NCI-H774 (cell line): ENCODE measurements at places on chromosomes 2 and 18.
A peak's percentile ranks its signal among the peaks of the same experiment; 100 is the strongest.

- DNase-seq, result no peak
These were observed 956.2 kb upstream of the LRATD1 start for GRCh38 chr2:13676269-13676668.

DNA sequence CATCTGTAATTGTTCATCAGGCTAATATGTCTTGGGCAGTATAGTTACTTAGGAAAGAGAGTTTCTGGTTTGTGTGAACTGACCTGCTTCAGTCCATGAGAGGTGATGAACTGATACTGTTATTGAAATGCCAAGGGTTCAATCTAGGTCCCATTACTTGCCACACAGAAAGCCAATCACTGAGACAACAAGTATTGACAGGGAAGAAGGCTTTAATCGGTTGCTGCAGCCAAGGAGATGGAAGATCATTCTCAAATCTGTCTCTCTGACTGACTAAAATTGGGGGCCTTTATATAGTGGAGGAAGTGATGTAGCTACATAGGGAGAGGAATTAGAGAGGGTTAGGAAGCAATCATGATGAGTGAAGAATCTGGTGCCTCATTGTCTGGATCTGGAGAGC, 19.9 kb upstream of the FAM98A start:
- no peak for DNase-seq

GRCh38 chr2:39512434-39512935, 75.4 kb upstream of the MAP4K3 start:
- no peak for DNase-seq

DNA sequence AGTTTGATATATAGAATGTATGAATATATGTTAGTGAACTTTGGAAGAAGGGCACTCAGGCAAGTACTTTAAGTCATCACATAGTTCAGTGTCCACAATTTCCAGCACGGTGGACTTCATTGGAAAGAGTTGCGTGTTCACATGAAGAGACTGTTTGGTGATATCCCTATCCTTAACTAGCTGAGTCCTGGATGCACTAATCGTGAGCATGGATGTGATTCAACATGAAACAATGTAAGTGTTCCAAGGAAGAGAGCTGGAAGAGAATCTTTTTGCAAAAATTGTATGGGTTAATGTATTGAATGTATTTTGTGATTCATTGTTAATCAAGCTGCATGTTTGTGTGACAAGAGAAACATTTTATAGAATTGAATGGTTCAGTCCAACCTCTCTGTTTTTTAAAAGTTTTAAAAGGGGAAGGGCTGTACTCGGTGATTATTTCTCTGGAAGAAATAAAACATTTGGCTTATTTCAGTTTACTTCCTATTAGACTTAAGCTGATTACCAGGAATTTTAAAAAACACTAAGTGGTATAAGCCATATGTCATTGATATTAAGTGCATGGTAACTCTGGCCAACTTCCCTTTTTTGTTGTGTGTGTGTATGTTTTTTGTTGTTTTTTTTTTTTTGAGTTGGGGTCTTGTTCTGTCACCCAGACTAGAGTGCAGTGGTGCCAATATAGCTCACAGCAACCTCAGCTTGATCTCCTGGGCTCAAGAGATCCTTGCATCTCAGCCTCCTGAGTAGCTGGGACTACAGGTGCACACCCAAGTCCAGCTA, 8.6 kb downstream of the XRCC5 start:
- no peak for DNase-seq

DNA sequence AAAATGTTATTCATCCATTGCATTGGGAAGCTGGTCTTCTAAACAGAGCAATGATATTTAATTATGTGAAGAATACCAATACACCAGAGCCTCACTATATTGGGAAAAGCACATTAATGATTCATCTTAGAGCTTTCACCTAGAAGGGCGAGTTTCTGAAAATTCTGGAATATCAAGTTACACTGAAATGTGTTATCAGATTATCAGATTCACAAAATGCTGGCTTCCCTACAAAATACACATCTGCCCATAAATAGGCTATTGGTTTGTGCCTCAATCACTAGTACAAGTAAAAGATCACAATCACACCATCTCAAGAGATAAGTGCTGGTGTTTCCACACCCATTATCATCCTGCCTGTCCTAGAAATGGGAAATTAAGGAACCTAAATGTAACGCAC, 200.7 kb downstream of the TMEM163 start:
- no peak for DNase-seq

GRCh38 chr2:18067588-18068384, 189.3 kb downstream of the KCNS3 start:
- DNase-seq, result no peak

- no peak for DNase-seq
These were observed 323.1 kb downstream of the NBAS start for GRCh38 chr2:15238028-15238427.

DNA sequence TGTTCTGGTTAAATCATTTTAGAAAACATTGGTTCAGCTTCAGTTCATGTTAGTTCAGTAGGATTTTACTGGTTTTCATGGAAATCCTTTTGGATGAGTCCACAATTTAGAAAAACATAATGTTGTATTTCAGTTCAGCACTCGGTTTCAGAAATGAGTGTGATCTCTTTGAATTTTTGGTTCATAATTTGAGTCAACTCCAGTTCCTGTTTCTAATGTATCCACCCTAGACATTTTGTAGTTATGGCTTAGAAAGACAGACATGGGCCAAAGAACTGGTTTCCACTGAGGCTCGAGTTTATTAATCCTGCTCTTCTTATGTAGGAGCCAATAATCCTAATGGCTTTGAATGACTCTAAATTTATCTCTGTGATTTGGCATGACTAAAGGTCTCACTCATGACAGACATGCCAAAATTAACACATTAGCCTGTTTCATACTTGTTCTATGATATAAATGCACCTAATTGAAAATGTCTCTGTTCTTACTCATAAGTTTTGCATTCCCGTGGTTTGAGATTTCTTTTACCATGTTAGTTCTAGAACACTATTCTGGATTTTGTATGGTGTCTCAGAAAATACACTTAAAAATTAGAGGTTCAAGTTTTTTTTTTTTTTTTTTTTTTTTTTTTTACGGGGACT, 82.3 kb upstream of the SPRED2 start:
- DNase-seq, result no peak

DNA sequence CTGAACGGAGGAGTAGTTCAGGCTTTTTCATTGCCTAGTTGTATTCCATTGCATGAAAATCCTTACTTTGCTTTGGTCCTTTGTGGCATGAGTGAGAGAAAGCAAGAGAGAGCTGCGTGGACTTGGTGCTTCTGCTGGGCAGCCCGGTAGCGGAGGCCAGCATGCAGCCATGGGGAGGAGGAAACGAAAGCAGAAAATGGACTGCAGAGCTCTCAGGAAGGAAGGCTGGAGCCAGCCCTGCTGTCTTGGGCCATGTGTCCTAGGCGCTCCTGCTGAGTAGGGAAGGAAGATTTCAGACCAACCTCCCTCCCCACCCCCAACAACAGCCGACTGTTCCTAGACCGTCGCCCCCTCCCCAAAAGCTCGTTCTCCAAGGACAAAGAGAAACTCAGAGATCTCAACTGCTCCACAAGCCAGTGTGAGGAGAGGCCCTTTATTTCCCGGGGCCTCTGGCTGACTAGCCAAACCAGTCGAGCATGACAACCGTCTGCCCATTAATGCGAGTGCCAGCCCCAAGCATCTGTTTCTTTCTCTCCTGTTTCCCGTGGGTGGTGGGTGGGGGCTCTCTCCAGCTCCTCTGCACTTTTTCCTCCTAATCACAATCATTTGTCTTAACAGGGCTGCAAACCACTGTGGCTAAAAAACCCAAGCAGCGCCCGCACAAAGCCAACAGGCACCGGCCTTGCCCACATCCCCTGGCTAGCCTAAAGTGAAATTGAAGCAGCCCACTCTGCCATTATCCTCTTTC, 66.8 kb upstream of the FZD7 start:
- no peak for DNase-seq

DNA sequence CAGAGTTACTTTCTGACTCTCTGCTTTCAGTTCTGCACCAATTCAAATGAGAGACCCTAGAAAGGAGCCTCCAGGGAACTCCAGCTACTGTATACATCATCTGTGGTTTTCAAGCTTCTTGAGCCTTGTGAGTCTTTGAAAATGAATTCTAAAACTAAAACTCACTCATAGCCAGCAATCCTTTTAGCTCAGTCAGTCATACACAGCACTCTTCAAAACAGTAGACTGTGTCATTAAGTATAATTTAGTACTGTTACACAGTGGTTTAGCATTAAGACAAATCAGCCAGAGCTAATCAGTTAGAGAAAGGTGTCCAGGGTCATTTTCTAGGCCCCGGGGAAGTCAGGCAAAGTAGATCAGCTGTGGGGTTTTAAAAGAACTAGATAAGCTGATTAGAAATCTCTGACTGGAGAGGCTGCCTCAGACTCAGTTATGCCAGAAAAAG, 322.1 kb upstream of the THUMPD2 start:
- DNase-seq, result no peak

DNA sequence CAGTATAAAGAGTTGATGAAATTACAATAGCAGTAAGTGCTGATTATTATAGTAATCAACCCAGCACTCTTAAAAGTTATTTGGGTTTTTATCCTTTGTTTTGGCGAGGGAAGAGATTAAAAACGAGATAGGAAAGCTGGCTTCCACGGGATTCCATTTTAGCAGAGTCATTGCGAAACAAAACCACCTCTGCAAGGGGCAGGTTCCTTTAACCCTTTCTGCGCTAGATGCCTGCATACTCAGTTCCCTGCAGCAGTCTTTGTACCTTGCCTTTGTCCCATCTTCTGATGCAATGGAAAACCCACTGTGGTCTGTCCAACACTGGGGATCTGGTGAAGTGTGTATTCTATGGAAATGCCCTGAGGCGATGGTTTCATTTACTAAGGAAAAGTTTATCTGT, 2.7 kb downstream of the YPEL5 start:
- DNase-seq, result no peak

- DNase-seq, result peak; percentile 10
These were observed 87.9 kb downstream of the ICOS start for GRCh38 chr2:204024503-204024902.

GRCh38 chr18:27520401-27520800, 335.3 kb upstream of the CHST9 start:
- no peak for DNase-seq
